Endothelial cell of umbilical vein (primary cell): ENCODE measurements at places on chromosomes 7 and 10.

GRCh38 chr7:41882256-41882655 is 179.4 kb upstream of the INHBA start:
- DNase-seq, result no peak

- no peak for DNase-seq
These were observed 56.3 kb downstream of the ZMIZ1 start for GRCh38 chr10:79125092-79125491.

- DNase-seq, result peak; percentile 73
These were observed 83.3 kb upstream of the MKLN1 start for GRCh38 chr7:131244259-131244852.

DNA sequence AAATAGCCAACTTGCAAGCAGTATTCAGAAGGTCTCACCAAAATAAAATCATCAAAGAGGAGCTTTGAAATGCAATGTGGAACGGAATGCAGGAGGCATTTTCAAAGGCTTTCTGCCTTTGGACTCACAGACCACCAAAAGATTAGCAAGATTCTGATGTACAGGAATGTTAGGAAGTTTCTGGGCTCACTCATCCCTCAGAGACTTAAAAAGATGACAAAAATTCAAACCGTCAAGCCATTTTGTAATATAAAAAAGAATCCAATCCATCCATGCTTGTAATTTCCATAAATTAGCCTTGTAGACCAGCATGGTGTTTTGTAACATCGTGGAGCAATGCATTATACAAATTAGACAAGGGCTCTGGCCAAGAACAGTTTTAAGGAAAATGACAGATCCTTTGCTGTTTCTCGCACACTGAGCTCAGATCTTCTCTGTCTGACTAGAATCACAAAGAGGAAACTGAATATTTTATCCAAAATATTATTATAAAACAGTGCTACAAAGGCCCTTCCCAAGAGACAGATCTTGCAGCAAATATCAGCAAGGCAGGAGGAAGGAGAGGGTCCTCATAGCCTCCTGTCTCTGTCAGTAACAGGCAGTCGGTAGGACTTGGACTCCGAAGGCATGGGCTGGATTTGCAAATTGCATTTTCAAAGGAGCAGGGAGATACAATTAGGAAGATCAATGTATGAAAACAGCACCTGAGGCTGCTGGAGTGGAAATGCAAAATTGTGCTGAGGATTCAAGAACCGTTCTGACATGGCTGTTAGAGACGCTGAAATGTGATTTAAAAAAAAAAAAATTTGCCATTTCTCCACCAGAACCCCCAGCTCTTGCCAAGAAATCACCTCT is 57.4 kb upstream of the NRP1 start:
- DNase-seq, result no peak

- peak; percentile 16 for DNase-seq
These were observed 2.1 kb downstream of the CASP7 start for GRCh38 chr10:113681533-113682470.

- DNase-seq, result no peak
These were observed 39.7 kb upstream of the SEMA3D start for GRCh38 chr7:85226361-85227085.

DNA sequence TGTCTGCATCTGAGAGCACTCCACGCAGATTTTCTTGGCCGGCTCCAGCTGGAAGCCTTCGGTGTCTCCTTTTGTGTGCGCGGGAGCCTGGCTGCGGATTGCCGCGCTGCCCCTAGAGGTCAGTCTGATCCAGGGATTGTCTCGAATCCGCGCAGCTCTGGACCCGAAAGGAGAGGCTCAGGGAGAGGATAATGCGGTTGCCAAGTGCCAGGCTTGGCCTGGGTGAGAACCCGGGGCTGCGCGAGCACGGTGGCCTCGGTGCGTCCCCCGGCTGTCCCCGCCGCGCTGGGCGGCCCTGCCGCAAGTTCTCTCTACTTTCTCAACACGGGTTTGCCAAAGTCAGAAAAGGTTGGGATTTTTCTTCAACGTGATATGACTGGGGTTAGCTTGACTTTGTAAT is 140.9 kb downstream of the ADCYAP1R1 start:
- peak; percentile 36 for DNase-seq

- DNase-seq, result no peak
These were observed 456.7 kb upstream of the FOXK1 start for GRCh38 chr7:4225361-4225771.

- DNase-seq, result no peak
These were observed 956 bp upstream of the KLHDC10 start for GRCh38 chr7:130069179-130069977.
